Forelimb muscle (tissue), 1 donor: ENCODE measurements at places on chromosomes 3 and 15.

- no peak for DNase-seq
Observed at GRCh38 chr3:30577788-30578187, 28.6 kb upstream of the TGFBR2 start.

DNA sequence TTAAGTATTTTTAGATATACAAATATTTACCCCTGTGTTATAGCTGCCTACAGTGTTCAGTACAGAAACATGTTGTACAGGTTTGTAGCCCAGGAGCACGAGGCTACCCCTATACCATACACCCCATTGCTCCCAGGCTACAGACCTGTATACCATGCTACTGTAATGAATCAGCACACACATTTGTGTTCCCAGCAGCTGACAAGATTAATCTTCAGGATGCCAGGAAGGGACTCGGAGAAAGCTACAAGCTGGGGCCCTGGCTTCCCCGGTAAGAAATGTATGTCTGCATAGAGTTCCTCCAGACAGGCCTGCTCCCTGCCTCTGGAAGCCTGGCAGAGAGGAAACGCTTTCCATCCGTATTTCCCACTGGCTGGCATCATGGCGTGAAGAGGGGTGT lies 136.5 kb downstream of the XXYLT1 start:
- DNase-seq = no peak

- no peak for DNase-seq
Observed at GRCh38 chr3:194561306-194561974, 71.8 kb downstream of the TMEM44 start.

DNA sequence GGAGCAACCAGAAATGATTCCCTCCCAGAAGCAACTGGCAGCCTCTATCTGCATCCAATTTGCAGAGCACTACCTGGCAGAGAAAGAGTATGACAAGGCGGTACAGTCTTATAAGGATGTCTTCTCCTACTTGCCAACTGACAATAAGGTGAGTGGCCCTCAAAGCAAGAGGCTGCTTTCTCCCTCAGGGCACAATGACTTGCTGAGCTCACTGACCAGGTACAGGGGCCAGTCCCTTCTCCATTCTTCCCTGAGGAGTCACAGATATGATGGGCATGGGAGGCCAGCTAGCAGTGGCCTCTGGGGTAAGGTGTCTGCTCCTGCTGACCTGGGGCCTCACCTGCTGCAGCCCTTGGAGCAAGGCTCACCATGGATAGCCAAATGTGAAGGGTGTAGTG lies 20.3 kb downstream of the CSRNP1 start:
- DNase-seq = no peak

- DNase-seq = no peak
Observed at GRCh38 chr3:159616234-159616825, 372.3 kb upstream of the IL12A start.

DNA sequence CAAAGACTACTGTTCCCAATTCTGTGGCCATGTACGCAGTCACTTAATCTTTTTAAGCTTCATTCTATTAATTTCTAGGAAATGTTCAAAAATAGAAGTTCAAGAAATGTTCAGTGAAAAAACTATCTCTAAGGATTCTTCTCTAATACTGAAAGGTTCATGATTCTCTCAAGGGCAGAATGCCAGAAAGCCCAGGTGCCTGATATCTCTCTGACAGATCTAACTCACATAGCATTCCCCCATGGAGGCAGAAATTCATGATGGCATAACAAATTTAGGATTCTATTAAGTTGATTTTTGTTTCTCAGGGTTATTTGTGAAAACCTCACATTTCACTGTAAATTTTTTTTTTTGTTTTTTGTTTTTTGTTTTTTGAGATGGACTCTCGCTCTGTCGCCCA lies 17.5 kb downstream of the CHRM5 start:
- DNase-seq = no peak

DNA sequence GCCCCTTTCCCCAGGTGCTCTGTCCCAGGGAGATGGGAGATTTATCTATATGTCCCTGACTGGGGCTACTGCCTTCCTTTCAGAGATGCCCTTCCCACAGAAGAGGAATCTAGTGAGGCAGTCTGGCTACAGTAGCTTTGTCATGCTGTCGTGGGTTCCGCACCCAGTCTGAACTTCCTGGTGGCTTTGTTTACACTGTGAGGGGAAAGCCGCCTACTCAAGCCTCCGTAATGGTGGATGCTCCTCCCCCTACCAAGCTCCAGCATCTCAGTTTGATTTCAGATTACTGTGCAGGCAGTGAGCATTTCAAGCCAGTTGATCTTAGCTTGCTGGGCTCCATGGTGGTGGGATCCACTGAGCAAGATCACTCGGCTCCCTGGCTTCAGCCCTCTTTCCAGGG lies 35.4 kb upstream of the SLC7A14 start:
- no peak for DNase-seq

GRCh38 chr3:4395448-4395847 lies 71.6 kb downstream of the SUMF1 start:
- no peak for DNase-seq

GRCh38 chr15:42184736-42185135 lies 23.4 kb downstream of the VPS39 start:
- no peak for DNase-seq

GRCh38 chr3:31955581-31955980 lies 25.5 kb downstream of the OSBPL10 start:
- DNase-seq = no peak

- no peak for DNase-seq
Observed at GRCh38 chr3:48405343-48405881, 24.5 kb downstream of the PLXNB1 start.

GRCh38 chr15:38308797-38309196 lies 56.2 kb downstream of the SPRED1 start:
- no peak for DNase-seq

DNA sequence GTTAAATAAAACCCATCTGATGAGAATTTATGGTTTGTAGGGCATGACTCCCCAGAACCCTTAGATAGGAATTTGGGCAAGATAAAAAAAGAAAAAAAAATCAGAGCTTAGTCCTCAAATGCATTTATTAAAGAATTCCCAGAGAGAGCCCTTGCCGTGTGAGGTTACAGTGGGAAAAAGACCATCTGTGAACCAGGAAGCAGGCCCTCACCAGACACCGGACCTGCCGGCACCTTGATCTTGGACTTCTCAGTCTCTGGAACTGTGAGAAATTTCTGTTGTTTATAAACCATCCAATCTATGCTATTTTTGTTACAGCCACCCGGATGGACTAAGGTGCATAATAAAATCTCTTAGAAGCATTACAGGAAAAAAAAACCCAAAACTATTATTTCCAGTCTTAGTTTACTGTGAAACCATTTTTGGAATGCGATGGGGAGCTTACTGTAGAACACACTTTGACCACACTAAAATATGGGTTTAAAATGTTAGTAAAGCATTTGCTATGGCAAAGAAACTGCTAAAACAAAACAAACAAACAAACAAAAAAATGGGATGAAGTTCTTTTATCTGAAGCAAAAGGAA lies 72.2 kb downstream of the LEKR1 start:
- DNase-seq = no peak

DNA sequence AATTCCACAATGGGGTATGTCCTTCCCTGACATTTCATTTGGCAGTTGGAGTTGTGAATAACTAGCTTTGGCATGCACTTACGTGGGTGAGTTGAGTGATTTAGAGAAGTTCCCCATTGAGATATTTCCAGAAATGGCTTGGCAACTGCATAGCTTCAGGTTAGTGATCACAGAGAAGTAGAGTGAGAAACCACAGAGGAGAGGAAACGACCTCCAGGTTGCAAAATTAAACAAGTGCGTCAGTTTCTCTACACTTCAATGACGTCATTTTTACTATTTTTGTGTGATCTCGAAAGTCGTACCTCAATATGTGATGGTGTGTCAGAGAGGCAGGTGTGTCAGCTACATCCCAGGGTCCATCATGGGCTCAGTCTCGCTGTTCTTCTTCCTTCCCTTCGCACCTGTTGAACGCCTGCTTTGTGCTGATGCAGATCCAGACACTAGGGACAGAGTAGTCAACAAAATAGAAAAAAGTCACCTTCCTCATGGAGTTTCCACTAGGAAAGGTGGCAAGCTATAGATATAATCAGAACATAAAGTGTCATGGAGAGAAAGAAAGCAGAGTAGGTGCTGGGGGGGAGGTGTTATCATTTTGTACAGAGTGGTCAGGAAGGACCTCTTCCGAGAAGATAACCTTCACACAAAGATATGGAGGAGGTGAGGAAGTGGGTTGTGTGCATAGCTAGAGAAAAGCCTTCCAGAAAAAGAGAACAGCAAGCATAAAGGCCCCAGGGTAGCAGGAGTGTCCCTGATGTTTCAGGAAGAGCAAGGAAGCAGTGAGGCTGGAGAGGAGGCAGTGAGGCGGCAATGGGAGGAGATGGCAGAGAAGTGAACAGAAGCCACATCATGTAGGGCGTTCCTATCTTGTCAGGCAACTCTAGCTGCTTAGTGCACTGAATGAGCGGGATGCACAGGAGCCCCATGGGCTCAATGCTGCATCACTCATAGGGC lies 75.6 kb downstream of the MCTP2 start:
- no peak for DNase-seq

- DNase-seq = no peak
Observed at GRCh38 chr15:98419173-98419780, 229.1 kb upstream of the IGF1R start.

GRCh38 chr3:182327196-182327681 lies 466.1 kb upstream of the ATP11B start:
- DNase-seq = no peak

GRCh38 chr3:86743233-86743632 lies 247.7 kb downstream of the VGLL3 start:
- DNase-seq = no peak

DNA sequence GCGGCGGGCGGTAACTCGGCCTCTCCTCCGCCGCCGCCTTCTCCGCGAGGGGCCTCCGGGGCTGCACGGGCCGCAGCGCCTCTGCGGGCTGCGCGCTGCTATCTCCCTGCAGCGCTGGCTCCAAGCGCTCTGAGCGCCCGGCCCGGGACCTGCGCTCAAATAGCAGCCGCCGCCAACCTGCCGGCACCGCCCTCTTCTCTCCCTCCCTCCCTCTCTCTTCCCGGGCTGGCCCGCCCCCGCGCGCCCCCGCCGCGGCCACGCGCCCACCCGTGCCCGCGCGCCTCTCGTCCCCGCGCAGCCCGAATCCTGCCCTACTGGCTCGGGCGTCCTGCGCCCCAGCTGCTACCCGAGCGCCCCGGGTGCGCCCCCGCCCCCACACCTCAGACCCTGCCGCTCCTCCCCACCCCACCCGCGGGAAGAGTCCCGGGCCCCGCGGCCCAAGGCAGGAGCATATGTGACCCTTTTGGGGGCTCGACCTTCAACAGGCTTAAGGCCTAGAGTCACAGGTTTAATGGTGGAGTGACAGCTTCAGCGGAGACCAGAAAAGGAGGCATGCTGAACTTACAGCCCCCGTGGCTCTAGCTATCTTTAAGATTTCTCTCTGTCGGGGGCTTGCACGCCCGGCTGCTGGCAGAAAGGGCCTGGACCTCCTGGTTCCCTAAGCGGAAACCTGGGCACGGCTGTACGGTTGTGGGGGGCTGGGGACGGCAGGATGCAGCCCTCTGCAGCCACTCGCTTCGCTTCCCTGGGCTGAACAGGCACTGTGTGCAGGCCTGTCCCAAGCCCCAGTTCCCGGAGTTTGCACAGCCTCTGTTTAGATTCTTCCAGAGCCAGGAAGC lies at the start of gene CACNA2D2:
Gene CACNA2D2 (minus strand): TSS at position 131 of the 839 bp plus-strand sequence. CDS start 211 bp downstream, outside the sequence.
- DNase-seq = no peak

- no peak for DNase-seq
Observed at GRCh38 chr3:190605385-190605784, 91.5 kb downstream of the IL1RAP start.

GRCh38 chr3:183253528-183254486 lies 754 bp downstream of the B3GNT5 start:
- no peak for DNase-seq

DNA sequence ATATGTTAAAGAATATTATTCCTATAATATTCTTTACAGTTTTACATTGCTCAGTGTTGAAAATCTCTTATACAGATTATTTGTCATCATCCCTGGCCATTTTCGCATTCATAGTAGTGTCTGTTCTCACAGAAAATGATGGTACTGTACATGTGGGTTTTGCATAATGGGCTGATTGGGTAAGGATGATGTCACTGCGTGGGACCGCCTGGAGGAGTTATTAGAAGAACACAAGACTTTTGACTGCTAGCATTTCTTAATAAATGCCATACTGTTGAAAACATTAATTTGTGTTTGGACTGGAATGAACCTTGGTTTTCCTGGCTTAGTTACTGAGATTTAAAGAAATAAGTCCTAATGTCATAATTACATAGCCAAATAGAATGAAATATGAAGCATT lies 20.3 kb downstream of the LRCH3 start:
- no peak for DNase-seq

DNA sequence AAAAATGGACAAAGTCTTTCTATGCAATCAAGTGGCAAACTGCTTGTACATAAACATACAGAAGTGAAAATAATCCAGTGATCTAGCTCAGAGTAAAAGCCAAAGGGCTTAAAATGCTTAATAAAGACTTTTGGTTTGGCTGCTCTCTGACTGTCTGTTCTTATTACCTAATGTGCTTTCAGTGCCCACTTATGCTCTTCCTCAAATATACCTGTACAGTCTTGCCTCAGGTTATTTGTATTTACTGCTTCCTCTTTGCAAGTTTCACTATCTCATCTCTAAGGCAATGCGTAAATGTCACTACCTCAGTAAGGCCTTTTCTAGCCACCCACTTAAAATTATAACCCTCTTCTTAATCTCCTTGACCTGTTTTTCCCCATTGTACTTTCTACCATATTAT lies 171.8 kb downstream of the EPHA6 start:
- no peak for DNase-seq

GRCh38 chr3:61912158-61912557 lies 350.8 kb downstream of the PTPRG start:
- DNase-seq = no peak

DNA sequence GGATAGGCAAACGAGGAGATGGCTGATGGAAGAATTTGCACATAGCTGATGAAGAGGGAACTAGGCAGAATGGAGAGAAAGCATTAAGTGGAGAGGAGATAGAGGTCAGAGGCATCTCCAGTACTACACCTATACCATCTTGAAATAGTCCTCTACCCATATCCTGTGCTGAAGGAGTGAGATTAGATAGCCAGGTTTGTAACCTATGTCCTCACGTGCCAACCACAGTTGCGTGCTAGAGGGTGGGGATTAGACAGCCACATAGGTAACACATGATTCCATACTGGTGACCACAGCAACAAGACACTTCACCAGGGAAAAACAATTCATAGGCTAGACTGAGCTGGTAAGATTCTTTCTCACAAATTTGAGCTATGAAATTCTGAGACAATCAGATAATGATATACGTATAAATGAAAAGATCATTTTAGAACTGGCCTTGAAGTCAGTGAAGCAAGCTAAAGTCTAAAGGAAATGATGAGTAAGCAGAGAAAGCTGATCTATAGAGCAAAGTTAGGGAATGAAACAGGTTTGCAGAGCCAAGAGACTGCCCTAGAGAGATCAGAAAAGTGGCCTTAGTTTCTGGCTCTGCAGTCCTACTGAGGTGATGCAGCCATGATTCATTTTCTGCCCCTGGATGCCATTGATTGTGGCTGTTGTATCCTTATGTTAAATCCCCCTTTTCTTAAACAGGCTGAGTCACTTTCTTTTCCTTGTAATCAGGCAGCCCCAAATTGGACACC lies 17.7 kb downstream of the MYNN start:
- DNase-seq = no peak

- no peak for DNase-seq
Observed at GRCh38 chr3:8152821-8153418, 348.7 kb upstream of the LMCD1 start.
